Daoy (cell line): ENCODE measurements at places on chromosomes 6 and 20. TPM values are rescaled to one million over a fixed set of nuclear protein-coding genes. Genes with fewer than 3 reads are reported as not detected.
A peak's percentile ranks its signal among the peaks of the same experiment; 100 is the strongest.

DNA sequence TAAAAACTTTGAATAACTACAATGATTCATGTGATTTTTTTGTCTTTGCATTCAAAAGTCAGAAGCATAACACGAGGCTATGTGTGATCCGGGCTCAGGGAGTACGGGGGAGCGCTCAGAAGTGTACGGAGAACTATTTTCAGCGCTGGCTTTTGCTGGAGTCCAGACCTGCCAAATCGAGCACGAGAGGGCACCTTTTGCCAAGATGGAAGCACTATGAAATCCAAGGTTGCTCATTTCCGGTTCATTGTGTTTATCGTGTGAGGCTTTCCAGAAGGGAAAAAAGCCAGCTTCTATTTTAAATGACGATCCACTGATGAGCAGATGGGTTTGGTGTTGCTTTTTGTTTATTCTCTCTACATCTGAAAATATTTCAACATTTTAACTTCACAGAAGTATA lies 11.3 kb downstream of the RAMACL start:
- no peak for DNase-seq

DNA sequence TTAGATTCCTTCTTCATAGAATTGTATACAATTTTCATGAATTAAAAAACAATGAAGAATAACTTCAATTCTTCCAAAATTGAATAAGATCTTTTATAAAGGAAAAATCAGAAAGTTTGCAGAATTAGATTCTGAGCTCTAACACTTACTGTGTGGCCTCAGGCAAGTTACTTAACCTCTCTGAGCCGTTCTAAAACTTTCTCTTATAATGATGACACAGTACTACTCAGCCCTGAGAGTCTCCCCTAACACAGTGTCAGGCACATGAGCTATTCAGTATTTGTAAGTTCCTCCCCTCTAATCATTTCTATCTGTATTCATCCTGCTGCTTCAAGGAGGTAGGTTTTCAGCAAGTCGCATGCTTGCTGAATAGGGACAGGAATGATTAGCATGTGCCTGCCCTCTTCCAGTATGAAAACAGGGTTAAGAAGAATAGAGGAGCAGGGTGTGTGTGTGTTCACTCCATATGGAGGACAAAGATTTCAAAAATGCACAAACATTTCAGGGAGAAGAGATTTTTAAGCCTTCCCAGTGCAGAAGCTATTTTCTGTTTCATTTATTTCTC lies 11.4 kb downstream of the ID4 start:
- no peak for DNase-seq

DNA sequence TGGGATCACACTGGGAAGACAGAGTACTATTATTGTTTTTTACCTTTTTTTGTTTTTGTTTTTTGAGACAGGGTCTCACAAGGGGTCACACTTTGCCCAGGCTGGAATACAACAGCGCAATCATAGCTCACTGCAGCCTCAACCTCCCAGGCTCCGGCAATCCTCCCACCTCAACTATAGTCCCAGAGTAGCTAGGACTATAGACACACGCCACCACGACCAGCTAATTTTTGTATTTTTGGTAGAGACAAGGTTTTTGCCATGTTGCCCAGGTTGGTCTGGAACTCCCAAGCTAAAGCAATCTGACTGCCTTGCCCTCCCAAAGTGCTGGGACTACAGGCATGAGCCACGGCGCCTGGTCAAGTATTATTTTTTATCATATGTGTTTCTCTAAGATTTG lies 81.0 kb downstream of the ZMYND8 start:
- DNase-seq: no peak

DNA sequence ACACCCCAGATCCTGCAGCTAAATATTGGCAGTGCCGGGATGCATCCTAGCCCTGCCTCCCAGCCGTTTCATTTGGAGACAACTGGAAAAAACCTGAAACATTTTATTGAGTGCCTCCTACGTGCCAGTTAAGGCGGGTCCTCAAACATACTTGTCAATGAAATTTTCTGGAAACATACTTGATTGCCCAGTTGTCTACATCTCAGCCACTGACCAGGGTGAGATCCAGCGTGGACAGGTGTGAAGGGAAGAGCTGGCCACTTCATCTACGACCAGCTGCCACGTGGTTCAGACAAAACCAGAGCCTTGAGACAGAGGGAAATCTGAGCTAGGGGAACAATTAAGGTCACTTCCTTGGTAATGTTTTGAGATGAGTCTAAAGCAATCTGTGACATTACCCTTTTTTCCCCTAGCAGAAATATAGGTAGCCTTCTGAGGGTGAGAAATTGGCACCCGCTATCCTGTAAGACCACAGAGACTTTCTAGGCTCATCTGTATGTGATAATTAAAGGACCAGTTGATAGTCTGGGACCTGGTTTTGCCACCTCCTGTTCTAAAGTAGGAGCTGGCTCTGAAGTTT lies 116.3 kb upstream of the MTHFD1L start:
- DNase-seq: no peak

- no peak for DNase-seq
Observed at GRCh38 chr6:160986851-160987250, 4.7 kb upstream of the MAP3K4 start.

DNA sequence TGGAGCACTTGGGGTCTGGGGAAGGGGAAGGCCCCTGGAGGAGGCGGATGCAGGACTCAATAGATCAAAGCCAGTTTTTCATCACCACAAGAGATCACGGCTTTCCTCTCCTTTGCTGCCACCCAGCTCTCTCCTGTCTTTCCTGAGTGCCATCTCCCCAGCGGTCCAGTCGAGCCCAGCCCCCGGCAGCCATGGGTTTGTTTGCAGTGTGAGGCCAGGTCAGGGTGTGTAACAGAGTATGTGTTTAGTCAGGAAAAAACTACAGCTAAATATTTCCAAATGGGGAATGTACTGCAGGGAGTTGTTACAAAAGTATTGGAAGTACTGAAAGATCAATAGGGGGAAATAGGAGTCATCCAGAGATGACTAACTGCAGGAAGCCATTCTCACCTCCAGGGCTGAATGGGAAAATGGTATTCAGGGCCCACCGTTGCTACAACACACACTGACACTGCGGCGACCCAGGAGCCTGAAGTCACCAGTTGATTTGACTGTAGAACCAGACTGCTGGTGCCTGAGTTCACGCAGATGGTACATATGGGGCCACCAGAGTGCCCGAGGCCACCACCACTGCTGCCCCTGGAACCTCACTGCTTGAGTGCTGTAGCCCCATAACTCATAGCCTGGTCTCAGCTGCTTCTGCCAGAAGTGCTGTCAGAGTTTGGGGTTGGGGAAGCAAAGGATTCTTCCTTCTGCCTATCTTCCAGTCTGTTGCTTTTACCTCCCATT lies 23.6 kb upstream of the FANCE start:
- DNase-seq: no peak

GRCh38 chr20:25486377-25486776 lies 78.9 kb downstream of the GINS1 start:
- DNase-seq: no peak

DNA sequence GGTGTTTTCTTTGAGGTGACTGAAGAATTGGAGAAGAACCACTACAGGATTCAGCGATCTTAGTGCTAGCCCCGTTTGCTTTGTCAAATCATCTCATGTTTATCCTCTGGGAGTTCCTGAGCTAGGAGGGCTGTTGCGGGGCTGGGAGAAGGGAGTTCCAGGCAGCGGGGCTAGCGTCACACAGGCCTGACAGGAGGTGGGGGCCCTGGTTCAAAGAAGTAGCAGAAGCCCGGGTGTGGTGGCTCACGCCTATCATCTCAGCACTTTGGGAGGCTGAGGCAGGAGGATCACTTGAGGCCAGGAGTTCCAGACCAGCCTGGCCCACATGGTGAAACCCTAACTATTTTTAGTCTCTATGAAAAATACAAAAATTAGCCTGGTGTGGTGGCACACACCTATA lies 33.2 kb upstream of the SULF2 start:
- DNase-seq: no peak

- DNase-seq: no peak
Observed at GRCh38 chr6:12478921-12479320, 188.8 kb downstream of the EDN1 start.

DNA sequence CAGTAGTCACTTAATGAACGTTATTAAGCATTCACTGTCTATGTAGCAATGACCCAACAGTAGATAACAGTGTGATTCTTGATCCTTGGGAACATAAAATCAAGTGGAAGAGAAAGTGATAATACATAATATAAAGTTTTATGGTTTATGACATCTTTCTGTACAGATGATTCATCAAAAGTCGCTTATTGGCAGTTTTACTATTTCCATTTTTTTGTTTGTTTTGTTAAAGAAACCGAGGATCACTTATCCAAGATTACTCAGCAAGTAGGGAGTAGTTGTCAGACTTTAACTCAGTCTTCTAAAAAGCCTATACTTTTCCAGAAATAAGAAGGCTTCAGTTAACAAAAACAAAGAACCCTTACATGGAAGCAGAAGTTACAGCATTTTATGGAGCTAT lies 260.8 kb downstream of the ZFAND3 start:
- no peak for DNase-seq

- no peak for DNase-seq
Observed at GRCh38 chr6:158686791-158687381, 37.0 kb downstream of the SYTL3 start.

GRCh38 chr20:41001497-41001896 lies 27.1 kb upstream of the TOP1 start:
- DNase-seq: no peak

DNA sequence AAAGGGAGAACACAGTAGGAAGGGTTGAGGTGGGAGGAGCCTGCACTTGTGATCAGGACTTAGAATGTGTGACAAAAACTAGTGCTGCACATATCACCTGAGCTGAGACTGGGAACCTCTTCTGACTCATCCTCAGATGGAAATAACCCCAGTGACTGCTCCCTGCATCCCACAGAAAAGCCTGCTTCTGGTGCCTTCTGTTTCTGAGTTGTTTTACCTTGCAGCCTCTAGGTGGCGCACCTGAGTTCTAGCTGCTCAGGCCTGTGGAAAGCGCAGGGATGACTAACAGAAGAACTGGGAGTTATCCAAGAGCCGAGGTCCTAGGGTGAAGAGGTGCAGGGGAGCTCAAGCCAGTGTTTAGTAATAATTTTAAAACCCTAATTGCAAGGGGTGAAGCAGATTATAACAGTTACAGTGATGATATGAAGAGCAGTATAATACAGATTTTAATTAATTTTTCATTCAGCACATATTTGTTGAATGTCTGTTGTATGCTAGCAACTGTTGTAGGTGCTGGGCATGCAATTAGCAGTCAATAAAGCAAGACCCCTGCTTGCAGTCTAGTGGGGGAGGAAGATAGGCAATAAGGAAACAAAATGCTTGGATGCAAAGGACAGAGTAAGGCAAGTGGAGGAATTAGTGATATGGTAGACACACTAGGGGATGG lies 302.5 kb downstream of the DHX35 start:
- peak; percentile 52 for DNase-seq

DNA sequence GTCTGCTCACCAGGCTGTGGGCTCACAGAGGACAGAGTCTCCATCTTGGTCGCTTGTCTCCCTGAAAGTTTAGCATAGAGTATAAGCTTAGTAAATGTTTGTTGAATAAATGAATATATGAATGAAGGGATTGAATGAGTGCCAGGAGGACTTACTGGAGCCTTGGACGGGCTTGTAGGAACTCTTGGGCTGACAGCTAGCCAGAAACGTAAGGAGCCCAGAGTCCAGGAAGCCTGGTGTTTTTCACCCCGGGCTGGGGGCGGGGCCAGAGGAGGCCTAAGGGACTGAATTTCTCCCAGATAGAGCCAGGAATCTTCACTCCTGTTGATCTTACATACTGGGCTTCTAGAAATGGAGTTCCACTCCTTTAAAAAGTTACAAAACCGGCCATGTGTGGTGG lies 68.5 kb upstream of the SRSF6 start:
- no peak for DNase-seq

DNA sequence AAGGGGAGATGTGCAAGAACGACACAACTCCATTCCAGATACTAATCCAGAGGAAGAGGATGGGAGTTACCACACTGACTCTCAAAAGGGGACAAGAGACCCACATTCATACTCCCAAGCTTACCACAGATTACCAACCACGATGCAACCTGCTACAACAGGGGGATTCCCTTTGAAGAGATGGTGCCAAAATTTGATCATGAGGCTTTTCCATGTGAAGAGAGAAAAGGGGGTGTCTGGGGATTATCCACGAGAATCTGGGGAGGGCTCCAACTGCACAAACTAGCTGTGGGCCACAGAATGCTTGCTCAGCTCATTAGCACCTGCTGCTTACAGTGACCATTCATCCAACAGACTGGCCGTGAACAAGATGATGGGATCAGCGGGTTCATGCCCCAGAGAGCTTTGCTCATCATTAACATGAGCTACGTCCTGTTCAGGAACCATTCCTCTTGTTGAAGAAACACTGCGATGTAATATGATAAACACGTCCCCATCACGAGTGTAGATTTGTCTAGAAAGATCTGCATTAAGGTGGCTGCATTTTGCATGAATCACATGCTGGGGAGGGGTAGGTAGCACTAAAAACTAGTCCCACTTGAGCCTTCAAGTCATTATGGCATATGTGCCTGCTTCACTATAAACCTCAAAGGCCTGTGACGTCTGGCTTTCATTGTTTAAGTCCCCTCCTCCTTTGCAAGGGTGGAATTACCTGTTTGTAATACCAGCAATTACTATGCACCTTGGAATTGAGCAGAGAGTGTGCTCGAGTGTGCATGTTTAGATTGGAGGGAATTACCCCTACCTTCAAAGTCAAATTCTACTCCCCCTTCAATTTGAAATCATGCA lies 4.0 kb downstream of the PLAGL2 start:
- DNase-seq: no peak

DNA sequence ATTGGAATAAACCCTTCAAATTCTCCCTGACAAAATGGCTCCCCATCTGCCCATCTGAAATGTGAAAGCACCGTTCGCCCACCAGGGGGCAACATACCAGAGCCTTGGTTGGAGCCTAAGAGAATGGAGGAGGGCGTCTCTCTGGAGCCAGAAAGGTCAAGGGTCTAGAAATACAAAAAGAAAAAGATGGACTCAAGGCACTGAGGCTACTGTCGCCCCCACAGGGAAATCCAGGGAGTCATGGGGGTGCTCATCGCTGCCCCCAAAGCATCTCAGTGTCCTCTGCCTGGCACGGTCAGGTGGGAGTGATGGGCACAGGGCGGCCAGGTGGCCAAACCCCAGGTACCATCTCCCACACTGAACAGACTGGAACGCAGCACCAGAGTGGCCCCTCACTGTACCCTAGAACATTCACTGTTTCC lies 136.3 kb downstream of the ZMYND8 start:
- peak; percentile 34 for DNase-seq

DNA sequence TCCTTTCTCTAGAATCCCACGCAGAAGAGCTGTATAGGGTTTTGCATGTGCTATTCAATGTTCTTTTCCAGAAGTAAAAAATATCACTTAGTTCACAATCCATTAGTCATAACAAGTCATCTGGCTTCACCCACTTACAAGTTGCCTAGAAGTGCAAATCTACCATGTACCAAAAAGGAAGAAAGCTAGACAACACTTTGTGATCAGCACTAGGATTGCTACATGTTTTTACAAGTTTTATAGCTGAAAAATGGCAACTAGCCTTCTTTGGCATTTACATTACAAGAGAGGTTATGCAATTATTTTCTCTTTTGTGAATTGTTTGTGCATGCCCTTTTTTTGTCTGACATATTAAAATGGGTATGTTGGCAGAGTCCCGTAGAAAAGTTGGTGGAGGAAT lies 85.6 kb upstream of the PTPRK start:
- no peak for DNase-seq

- no peak for DNase-seq
Observed at GRCh38 chr20:17987988-17988387, 19.2 kb downstream of the MGME1 start.

- DNase-seq: no peak
Observed at GRCh38 chr20:63283397-63284082, 9.4 kb upstream of the COL20A1 start.

Gene FLRT3
- 0.23 and 0.74 TPM in 2 replicates for total RNA-seq

Gene TAGAP
- not detected in 2 replicates for total RNA-seq

Gene MCCD1
- total RNA-seq: not detected in 2 replicates

Gene ZSCAN26
- 14.4 and 18.3 TPM in 2 replicates for total RNA-seq

Gene THEMIS
- not detected in 2 replicates for total RNA-seq

Gene RAB44
- total RNA-seq: under 0.01 and 0.65 TPM in 2 replicates

Gene BANF2
- not detected in 2 replicates for total RNA-seq
